Effector memory CD8-positive, alpha-beta T cell (primary cell): ENCODE measurements at places on chromosomes 16 and 17.

DNA sequence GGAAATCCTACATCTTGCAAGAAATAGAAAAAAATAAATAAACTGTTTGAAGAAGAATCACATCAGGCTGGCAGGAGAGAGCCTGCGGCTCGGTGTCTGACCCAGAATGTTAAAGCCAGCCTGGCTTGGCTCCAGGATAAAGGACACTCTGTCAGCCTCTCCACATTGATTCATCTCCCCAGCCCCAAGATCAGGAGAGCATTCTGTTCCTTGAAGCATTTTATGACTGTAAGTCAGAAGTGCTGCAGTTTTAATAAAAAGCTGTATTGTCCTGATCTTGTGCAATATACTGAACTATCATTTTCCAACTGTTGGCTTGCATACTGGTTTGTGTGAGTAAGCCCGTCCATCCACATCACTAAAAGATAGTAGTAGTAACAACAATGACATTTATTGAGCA lies 426.6 kb downstream of the HAPSTR1 start:
- no peak for DNase-seq

DNA sequence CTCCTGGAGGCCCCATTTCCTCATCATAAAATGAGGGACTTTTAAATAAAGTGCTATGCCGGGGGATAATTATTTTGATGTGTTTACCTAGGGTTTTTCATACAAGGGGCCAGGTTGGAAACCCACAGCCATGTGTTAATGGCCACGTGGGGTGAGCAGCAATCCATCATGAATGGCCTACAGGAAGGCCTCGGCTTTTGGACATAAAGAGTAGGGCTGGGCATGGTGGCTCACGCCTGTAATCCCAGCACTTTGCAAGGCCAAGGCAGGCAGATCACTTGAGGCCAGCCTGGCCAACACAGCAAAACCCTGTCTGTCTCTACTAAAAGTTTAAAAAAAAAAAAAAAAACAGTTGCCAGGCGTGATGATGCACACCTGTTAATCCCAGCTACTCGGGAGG lies 40.3 kb downstream of the MEAK7 start:
- DNase-seq, result no peak

DNA sequence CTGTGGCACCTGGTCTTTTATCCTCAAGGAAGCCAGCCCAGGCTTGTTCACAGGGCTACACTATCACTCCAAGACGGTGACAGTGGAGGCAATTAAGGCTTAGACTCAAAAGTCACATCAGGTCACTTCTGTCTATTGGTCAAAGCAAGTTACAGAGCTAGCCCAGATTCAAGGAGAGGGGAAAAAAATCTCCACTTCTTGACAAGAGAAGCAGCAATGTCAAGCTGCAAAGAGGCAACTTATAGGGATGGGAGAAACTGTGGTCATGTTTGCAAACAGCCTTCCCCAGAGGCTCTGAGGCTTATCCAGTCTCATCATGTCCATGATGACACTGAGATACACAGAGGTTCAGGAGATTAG lies 31.6 kb downstream of the SERPINF1 start:
- DNase-seq, result no peak

- DNase-seq, result no peak
Measured at GRCh38 chr17:48500435-48501426, 30.1 kb downstream of the HOXB1 start.

DNA sequence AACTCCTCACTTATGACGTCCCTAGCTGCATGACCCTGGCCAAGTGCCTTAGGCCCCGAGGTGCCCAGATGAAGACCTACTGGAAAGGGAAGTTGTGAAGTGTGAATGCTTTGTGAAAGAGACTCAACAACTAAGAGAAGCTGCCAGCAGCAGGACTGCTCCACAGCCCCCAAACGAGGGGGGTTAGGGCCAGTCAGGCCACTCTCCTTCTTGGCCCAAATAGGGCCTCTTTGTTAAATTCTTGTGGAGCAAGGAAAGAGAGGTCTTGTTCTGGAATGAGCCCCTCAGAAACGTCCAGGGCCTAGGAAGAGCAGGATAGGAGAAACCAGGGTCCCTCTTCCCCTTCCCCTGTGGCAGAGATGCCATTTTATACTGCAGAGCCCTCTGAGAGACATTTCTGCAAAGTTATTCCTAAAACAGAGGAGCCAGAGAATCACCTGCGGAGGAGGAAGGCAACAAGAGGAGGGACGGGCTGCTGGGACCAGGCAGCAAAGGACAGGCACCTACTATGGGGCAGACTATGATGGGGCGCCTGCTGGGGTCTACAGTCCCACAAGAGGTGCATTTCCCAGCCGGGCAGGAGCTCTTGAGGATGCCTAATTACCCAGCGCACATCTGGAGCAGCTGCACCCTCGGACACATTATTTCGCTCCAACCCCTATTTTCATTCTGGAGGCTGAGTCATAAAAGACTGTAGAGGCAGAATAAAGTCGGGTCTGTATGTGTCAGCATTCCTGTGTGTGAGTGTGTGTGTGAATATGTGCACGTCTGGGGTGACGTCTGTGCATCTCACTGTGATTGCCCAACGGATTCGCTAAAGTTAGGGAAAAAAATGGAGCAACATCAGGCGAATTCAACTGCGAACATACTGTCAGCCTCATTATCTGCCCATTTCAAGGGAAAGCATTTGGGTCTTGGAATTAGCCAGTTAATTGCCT lies 11.4 kb upstream of the HOXB9 start:
- no peak for DNase-seq

DNA sequence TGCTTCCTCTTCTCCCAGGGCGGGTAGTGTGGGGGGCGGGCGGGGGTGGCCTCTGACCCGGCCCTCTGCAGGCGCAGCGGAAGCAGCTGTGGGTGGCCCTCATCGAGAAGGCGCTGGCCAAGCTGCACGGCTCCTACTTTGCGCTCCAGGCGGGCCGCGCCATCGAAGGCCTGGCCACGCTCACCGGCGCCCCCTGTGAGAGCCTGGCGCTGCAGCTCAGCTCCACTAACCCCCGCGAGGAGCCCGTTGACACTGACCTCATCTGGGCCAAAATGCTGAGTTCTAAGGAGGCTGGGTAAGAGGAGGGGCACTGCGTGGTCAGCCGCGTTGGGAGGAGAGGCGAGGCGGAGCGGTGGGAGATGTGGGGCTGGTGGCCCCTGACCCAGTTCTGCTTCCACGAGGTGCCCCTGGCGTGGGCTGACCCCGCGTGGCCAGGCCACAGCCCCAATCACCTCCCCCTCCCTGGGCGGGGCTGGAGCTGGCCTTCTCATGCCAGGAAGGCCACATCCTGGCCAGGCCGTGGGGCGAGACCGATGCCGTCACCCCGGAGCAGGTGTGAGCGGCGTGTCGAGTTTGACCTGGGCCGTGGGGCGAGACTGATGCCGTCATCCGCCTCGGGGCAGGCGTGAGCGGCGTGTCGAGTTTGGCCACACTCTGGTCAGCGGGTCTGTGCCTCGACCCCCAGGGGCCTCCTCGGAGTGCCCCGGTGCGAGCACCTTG lies 10.5 kb upstream of the PRR35 start:
- no peak for DNase-seq

GRCh38 chr16:84282533-84282932 lies 12.1 kb upstream of the WFDC1 start:
- no peak for DNase-seq

DNA sequence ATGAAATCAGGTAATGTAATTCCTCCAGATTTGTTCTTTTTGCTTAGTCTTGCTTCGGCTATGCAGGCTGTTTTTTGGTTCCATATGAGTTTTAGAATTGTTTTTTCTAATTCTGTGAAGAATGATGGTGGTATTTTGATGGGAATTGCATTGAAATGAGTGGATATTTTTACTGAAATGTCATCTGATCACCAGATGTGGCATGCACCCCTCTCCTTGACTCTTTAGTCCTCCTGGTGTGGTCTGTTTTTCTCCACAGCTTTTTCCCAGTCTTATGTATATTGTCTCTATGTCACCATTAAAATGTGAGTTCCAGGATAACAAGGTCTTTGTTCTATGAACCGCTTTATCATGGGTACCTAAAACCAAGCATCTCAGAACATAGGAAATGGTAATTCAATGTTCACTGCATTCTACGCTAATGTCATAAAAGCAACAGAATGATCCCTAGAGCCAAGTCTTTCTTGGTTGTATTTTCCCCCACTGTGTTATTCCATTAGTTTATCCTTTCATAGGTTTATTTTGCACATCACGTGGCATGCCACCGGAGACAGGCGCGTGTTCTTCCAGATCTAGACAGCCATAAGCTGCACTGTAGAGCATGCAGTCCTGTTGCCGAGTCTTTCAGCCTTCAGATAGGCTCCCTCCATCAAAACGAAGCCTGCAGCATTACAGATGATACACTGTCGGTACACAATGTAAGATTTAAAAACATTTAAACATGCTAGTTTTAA lies 172.5 kb downstream of the RPTOR start:
- DNase-seq, result no peak

GRCh38 chr16:73062001-73062616 lies 14.2 kb upstream of the ZFHX3 start:
- DNase-seq, result no peak

- no peak for DNase-seq
Measured at GRCh38 chr16:89847051-89847939, 19.0 kb downstream of the SPIRE2 start.

- DNase-seq, result no peak
Measured at GRCh38 chr17:9071016-9071415, 49.7 kb downstream of the NTN1 start.

DNA sequence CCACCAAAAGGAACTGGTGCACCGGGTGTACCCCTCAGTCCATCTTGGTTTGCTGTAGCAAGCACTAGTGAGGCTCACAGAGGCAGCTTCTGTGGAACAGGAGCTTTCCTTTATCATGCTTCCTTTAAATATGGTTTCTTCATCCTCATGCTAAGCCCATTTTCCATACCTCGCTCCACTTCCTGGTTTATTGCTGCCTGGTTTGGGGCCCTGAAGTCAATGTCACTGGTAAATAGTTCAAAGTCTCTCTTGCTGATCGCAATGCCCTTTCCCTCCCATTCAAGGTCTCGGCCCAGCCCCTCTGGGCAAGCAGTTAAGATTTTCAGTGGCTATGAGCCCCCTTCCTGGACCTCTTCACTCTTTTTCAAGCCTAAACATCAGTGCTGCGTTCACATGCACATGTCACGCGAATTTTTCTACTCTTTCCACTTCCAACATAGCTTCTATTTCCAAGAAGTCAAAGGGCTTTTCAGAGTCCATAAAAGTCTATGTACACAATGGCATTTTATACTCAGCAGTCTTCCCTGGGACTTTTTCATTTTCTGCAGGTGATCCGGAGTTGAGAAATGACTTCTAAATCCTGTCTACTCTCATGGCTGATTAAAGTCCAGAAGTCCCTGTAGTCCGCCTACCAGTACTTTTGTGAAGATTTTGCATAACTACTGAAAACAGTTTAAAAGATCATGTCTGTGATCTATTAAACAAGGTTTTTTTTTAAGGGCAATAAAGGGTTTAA lies 323.8 kb upstream of the ZFHX3 start:
- no peak for DNase-seq

DNA sequence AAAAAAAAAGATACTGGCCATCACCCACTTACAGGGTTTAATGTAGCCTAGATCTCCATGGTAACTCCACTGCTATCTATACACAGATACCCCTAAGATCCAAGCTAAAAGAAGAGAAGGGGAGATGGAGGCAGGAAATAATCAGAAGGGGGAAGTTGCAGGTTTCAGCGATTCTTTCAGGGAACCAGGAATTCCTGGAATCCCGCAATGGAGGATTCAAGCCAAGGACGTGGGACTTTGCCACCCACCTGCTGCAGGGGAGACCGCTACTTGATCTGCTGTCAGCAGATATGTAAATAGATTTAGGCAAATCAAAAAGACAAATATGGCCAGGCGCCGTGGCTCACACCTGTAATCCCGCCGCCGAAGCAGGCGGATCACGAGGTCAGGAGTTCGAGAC lies 121.1 kb downstream of the AIPL1 start:
- no peak for DNase-seq

DNA sequence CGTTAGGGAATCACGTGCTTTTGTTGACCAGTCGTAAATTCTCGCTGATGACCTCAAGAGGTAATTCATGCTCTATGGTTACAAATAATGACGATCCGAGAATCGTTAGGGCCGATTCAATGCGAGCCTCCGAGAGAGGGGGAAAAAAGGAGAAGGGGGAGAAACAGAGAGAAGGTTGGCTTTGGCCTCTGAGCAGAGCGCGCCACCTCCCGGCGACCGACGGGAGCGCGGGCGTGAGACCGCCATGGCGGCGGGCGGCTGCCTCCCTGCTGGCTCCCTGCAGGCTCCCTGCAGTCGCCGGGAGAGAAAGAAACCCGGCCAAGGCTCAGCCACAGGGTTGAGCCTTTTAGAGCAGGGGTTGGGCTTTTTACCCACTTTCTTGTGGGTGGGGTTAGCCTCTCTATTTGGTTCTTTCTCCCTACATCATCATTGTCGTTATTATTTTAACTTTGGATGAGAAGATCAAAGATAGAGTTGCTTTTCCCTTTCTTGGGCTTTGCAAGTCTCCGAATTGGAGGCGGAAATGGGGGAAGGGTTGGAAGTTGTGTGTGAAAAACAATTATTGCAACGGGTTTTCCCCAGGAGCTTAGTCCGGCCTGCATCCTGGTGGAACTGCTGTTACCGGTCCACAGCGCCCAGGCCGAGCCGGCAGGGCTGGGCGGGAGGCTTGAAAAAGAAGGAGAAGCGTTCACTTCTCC lies 410 bp upstream of the HOXB5 start:
- DNase-seq, result peak; percentile 85

DNA sequence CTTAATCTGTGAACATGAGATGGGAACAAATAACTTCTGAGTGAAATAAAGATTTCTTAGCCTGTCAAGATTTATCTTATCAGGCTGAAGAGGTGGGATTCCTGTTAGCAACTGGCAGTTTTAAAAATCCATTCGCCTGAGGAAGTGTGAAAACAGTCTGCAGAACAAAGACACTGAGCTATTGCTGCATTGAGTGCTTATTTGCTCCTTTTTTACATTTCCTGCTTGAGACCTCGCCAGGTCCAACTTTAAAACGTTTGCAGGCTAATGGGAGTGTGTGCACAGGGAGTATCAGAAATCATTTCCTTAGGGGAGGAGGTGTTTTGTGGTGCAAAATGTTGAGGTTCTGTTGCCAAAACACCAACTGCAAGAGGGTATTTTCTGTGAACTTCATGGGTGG lies 957.8 kb upstream of the RBFOX1 start:
- no peak for DNase-seq

DNA sequence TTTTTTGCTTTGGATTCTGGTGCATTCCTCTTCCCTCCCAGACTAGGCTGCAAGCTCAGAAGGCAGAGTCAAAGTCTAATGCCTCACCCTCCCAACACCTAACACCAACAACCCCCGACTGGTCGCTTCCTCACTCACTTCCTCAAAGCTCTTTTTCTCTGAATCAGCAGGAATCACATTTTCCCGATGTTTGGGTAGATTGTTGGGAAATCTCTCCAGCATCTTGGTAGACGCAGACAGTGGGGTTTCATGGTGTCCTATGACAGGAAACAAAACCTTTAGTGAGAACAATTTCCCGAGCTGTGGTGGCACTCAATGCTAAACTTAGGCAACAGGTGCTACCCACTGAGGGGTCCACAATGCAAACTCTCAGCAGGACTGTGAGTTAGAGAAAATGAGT lies 39.9 kb upstream of the ICAM2 start:
- DNase-seq, result no peak

GRCh38 chr17:81236784-81237183 lies 2.1 kb downstream of the TEPSIN start:
- no peak for DNase-seq

GRCh38 chr17:80312621-80313135 lies 52.0 kb downstream of the RNF213 start:
- DNase-seq, result no peak

- DNase-seq, result no peak
Measured at GRCh38 chr16:71360378-71360777, 1.9 kb downstream of the CALB2 start.
